ENCODE measurements at places on chromosomes 1 and 21.

DNA sequence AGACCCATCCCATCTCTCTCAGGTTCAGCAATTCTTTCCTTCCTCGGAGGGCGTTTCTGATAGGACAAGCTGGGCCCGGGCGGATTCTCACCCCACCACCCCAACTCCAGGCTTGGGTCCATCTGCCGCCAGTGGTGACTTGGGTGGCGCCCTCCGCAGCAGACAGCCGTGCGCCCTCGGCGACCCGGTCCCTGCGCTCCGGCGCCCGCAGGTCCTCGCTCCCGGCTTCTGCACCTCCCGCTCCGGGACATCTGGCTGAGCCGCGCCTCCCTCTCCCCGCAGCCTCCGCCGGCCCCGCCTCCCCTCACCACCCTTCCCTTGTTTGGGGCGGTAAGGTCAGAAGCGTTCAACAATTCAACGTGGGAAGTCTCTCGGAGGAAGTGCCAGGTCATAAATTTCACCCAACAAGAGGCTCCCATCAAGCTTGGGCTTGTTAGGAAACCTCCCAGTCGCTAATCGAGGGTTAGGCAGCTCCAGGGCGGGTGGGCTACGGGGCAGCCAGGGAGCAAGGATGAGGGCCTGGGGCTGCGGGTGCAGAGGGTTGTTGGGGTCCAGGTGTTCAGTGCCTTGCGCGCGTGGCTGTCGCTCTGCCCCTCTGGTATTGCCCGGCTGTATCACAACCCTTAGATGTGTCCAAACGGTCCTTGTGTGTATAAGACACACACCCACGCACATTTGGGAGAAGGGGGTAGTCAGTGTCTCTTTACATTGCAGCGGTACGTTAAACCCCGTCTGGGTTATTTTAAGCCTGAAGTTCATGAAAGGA lies 39.8 kb downstream of the OLIG1 start:
- DNase-seq = no peak

DNA sequence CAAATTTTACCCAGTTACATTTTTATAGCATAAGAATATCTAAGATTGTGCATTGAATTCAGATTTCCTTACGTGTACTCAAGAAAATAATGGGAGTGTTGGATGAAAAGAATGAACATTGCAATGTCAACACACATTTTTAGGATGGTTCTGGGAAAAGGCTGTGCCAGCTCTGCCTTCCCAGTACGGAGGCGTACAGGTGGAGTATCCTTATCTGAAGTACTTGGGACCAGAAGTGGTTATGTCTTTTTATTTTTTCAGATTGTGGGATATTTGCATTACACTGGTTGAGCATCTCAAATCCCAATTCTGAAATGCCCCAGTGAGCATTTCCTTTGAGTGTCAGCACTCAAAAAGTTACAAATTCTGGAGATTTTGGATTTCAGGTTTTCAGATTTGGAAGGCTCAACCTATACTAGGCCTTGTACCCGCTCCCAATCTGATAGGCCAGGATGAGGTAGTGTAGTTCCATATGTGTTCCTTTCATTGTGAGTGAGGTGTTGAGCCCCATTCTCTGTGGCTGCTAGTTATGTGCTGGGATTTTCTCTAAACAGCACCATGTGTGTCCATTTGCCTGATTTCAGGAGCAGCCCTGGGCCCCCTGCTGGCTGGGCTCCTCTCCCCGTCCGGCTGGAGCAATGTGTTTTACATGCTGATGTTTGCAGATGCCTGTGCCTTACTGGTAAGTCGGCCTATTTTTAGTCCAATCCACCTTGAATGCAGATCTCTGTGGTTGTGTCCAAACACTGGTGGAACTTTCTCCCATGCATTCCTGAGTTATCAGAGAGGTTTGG lies 60.8 kb downstream of the SLC37A1 start:
- DNase-seq = no peak

- DNase-seq = peak; percentile 16
Observed at GRCh38 chr1:222697826-222698225, 14.5 kb downstream of the AIDA start.

GRCh38 chr21:26115305-26115704 lies 55.3 kb downstream of the APP start:
- no peak for DNase-seq

DNA sequence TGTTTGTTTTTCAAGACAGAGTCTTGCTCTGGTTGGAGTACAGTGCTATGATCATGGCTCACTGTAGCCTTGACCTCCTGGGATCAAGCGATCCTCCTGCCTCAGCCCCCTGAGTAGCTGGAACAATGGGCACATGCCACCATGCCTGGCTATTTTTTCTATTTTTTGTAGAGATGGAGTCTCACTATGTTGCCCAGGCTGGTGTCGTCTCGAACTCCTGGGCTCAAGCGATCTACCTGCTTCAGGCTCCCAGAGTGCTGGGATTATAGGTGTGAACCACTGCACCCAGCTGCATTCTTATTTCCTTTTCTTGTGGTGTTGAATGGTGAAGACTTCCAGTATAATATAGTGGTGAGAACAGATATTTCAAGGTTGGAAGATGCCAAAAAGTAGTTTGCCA lies 28.0 kb downstream of the B3GALT5 start:
- no peak for DNase-seq

GRCh38 chr1:228944296-228944695 lies 209.0 kb downstream of the RHOU start:
- no peak for DNase-seq

DNA sequence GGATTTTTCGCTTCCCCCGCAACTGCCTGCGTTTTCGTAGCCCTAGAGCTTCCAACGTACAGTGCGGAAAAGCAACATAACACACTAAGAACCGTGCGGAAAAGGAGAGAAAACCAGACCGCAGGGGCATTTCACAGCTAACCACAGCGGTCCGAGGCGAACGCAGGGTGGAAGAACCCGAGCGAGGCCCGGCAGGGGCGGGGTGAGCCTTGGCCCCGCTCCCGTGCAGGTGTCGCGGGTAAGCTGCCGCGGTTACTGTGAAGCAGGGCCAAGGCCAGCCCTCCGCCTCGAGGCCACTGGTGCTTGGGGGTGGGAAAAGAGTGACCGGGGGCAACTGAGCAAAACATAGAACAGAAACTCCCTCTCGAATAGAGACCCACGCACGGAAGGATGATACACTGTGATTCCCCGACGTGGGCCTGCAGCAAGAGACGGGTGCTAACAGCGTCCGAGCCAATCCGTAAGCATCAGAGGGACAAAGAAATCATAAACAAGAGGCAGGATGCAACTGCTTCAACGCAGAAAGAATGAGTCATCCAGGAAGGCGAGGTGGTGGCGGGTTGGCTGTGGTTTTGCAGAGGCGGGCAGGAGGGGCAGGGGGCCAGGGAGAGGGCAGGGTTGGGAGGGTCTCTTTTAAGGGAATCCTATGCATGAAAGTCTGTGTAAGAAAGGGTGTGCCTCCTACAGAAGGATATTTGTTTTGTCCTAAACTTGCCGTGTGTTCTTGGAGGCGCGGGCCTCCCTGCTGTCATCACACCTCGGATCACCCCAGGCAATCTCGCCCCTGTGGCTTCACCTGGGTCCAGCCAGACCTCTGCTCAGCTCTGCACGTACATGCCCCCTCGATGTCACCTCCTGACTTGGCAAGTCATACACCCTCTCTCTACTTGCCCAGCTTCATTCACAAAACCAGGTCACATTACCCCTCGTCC lies 7.3 kb downstream of the GNG4 start:
- no peak for DNase-seq

- no peak for DNase-seq
Observed at GRCh38 chr1:236222632-236223031, 59.1 kb downstream of the ERO1B start.

Measured in BJ (cell line).